ENCODE measurements at places on chromosomes 6 and 20.

- DNase-seq: no peak
Observed at GRCh38 chr6:3902871-3903648, 53.9 kb downstream of the FAM50B start.

- no peak for DNase-seq
Observed at GRCh38 chr20:5426026-5426425, 109.3 kb upstream of the PROKR2 start.

GRCh38 chr6:55497694-55498093, 81.3 kb downstream of the HMGCLL1 start:
- DNase-seq: no peak

- DNase-seq: no peak
Observed at GRCh38 chr20:4014031-4014474, 1.3 kb downstream of the RNF24 start.

DNA sequence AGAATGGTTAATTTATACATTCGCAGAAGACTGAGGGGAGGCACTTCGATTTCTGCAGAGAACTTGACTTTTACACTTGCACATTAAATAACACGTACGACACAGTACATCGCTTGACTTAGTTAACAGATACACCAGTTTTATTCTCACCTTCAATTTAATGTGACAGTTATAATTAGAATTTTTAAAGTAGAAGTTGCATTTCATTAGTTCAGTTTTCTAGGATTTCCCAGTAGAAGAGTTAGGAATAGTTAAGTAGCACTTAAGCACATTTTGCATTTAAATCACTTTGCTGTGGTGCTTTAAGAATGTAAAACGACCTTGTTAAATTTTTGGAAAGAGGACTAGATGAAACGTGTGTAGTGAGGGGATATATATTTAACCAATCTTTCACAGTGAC, 1.6 kb upstream of the BEND3 start:
- no peak for DNase-seq

DNA sequence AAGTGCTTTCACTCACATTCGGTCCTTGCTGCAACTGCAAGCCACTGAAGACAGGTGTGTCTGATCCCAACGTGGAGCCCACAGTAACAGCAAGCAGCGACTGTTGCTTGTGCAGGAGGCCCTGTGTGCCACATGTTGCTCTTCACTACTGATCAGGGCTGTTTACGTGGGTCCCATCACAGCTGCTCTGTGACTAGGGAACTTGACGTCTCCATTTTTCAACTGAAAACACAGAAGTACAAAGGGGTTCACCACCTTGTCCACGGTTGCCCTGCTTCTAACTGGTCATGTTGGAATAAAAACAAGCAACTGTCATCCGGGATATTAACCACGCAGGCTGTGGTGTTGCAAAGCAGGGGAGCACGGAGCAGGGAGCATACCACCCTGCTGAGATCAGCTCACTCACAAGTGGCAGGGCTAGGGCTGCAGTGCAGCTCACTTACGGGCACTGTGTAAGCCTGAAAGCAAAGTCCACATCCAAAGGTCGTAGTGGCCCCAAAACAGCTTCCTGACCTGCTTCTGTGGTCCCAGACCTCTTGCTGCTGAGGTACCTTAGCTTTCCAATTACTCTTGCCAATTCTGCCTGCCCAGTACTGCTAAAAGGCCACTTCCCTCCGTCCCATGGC, 105.8 kb upstream of the DUSP22 start:
- no peak for DNase-seq

DNA sequence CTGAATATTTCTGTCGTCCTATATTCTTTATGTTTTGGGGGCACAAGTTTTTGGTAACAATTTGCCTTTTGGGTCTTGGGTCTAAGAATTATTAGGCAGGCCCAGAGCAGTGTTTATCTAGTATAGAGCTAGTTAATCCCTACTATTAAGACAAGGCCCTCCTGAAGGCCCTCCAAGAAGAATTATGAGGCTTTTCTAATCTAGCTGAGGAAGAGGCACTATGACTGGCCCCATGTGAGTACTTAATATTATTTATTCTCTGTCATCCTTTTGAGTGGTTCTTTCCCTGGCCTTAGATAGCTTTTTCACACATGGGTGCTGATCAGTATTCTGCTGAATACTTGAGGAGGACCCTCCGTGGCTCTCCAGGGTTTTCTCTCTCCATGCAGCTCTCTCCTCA, 25.1 kb downstream of the CHMP4B start:
- no peak for DNase-seq

GRCh38 chr6:22929311-22929985, 360.1 kb downstream of the HDGFL1 start:
- DNase-seq: no peak

DNA sequence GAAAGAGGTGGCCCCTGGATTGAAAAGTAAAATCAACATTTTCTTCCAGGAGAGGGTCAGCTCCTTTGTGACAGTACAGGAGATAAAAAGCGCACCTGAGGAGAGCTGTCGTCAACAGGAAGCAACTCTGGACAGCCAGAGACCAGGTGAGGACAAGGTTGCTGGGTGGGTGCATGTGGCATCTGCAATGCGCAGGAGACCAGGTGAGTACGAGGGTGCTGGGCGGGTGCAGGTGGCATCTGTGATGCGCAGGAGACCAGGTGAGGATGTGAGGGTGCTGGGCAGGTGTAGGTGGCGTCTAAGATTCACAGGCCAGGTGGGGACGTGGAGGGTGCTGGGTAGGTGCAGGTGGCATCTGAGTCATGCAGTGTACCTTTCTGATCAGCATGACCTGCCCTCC, 38.4 kb downstream of the WDR27 start:
- DNase-seq: no peak

DNA sequence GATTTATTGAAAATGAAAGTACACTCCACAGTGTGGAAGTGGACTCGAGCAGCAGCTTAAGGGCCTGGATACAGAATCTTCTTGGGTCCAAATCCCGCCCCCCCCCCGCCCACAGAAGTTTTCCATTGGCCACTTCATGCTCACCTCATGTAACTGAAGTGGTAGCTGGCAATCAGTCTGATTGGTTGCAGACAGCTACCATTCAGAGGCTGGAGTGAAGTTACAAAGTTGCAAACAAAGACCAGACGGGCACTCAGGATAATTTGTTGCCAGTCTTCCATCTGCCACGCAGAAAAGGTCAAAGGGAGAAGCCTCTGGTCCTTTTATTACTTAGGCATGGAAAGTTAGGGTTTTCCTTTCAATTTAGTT, 25.8 kb upstream of the FABP7 start:
- DNase-seq: no peak

- DNase-seq: no peak
Observed at GRCh38 chr6:50998905-50999304, 180.2 kb downstream of the TFAP2B start.

GRCh38 chr20:47231382-47232039, 125.0 kb downstream of the ZMYND8 start:
- DNase-seq: no peak

DNA sequence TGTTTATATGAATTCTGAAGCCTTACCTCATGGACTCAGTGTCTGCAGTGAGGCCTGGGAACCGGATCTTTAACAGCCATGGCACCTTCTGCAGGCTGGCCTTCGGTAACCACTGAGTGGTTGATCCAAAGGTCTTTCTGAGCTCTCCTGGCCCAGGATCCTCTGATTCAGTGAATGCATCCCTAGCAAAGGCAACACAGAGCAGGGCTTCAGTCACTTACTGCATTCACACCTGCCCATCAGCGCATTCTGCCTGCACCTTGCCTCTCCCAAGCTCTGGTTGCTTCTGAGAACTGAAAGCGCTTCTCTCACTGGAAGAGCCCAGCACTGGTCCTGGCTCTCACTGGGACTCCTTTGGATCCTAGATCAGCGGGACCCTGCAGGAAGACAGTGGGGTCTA, 8.4 kb upstream of the CST9 start:
- no peak for DNase-seq

DNA sequence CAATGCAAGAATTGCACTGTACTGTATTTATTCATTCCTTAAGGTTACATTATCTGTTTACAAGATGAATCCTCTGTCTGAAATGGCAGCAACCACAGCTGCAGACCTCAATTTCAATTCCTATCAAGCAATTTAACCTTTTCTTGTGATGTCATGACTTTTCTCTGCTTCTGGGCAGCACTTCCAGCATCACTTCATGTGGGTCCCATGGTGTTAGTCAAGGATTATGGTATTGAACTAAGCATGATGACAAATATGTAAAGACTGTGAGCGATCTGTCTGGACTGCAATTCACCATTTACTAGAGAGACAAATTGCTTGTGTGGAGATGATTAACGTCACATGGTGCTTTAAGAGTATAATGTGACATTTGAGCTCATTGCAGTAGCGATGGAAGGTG, 90.5 kb upstream of the CCN2 start:
- DNase-seq: no peak

GRCh38 chr6:129481706-129482105, 228.3 kb downstream of the ARHGAP18 start:
- no peak for DNase-seq

DNA sequence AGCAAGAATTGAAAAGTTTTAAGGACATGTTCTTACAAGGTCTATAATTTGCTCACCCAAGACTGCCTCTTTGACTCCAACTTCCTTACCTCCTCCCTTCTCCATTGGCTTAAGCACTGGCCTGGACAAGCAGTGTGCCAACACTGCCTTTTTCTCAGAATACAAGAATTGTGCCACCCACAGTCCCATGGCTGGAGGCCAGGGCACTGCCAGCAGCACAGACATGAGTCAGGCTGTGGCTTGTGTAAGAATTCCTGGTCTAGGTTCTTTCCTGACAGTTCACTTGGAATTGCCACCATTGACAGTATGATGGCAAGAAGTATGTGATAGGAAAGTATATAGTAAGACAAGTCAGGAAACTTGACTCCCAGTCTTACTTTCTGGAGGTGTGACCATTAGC, 202.7 kb upstream of the MARCKS start:
- no peak for DNase-seq

GRCh38 chr20:32141465-32141980, 32.0 kb downstream of the TM9SF4 start:
- DNase-seq: no peak

- no peak for DNase-seq
Observed at GRCh38 chr6:167907837-167908681, 81.3 kb downstream of the AFDN start.

DNA sequence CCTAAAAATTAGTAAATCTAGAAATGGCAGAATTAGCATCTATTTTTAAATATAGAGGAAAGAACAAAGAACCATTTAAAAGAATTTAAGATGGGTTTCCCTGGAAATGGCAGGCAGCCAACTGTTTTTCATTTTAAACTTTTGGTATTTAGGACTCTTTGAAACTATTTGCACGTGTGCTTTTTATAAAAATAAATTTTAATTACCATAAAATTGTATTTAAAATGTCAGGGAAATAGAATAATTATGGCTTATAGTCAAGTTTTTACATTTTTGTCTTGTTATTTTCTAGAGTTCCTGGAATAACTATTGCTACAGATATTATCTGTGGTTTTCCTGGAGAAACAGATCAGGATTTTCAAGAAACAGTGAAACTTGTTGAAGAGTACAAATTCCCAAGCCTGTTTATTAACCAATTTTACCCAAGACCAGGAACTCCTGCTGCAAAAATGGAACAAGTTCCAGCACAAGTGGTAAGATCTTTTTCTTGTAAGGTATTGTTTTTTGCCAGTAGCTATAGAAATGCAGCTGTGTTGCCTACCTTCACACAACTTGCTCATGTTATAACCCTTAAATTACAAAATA, 528.7 kb upstream of the SOX4 start:
- DNase-seq: no peak

- DNase-seq: no peak
Observed at GRCh38 chr6:43222418-43223059, 6.7 kb downstream of the DNPH1 start.

DNA sequence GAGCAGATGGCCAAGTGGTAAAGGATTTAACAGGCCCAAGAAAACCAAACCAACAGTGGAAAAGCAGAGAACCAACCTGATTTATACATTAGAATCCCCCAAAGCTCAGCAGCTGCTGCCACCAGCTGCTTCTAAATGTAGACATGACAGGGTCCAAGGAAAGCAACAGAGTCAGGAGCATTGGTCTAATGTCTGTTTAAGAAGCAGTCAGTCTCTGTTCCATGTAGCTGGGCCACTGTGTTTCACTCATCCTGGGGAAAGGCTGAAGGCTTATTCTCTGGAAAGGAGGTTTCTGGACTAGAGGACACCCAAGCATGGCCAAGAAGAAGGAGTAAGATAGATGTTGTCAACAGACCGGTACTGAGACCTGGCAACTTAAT, 75.4 kb downstream of the TMEM244 start:
- DNase-seq: no peak
